NCI-H460 (cell line): ENCODE measurements at places on chromosomes 5 and 9.

- no peak for DNase-seq
Observed at GRCh38 chr5:77960863-77961396, 184.8 kb upstream of the TBCA start.

- no peak for DNase-seq
Observed at GRCh38 chr9:19246891-19247290, 16.4 kb downstream of the DENND4C start.

DNA sequence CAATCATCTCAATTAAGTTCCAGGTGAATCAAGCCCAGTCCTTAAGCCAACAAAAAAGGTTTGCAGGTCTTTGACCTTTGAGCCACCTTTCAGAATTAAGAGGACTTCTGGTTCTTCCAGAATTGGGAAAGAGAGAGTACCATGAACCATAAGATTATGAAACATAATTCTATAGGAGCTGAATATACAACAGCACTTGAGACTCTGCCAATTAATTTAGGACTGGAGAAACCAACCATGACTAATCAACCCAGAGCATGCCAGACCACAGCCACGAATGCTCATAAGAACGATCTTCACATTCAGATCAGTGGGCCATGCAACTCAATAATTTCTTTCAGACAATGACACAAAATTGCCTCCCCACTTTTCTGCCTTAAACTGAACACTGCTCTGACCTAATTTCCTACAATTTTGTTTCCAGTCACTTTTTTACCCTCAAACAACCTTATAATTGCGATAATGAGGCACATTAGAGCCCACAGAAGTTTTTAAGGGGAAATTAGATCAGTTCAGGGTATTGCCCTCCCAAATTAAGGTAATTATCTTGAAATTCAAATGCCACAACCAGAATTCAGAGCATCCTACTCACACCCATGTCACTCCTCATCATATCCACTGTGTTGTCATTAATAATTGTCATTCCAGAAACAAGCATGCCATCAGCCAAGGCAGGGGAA, 213.4 kb downstream of the ATPSCKMT start:
- no peak for DNase-seq

GRCh38 chr5:170757182-170757601, 26.3 kb upstream of the GABRP start:
- DNase-seq: no peak

DNA sequence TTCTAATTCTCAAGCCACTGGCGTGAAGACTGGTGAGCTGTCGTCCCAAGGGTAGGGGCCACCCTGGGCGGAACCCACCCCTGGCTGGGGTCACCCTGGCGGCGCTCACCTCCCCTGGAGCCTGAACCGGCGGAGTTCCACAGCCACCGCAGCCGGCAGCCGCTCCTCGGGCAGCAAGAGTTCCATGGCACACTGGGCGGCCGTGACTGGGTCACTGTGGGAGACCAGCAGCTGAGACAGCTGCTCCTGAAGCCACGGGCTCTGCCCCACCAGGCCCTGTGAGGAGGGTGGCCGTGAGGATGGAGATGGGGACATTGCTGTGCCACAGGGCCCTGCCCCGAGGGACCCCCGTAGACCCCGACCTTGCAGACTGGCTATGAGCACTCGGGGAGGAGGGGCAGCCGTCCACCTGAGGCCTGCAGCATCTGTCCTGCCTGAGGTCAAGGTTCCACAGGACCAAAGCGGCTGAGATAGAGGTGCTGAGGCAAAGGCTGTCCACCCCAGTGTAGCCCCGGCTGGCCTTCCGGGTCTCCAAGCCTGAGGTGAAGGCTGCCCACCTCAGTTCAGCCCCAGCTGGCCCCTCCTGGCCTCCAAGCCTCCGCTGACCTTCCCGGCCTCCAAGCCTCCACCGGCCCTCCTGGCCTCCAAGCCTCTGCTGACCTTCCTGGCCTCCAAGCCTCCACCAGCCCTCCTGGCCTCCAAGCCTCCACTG, 50.6 kb upstream of the NRARP start:
- no peak for DNase-seq

DNA sequence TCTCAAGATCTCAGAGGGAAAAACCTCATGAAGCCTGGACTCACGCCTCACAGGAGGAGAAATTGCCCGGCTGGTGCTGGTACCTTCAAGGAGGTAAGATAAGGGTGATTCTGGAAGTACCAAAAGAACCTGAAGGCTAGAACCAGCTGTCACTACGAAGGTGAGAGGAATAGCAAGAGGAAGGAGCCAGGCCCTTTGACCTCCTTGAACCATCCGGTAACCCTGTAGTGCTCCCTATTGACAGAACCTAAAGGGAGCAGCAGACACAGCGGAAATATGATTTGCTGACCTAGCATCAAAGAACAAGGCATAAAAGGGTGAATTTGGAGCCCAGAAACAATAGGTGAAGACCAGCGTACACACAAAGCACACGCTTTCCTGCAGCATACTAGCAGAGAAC, 92.2 kb downstream of the DOCK8 start:
- no peak for DNase-seq

- DNase-seq: no peak
Observed at GRCh38 chr5:160445132-160445531, 23.5 kb downstream of the PTTG1 start.

- no peak for DNase-seq
Observed at GRCh38 chr5:150541397-150541675, 33.4 kb downstream of the NDST1 start.

DNA sequence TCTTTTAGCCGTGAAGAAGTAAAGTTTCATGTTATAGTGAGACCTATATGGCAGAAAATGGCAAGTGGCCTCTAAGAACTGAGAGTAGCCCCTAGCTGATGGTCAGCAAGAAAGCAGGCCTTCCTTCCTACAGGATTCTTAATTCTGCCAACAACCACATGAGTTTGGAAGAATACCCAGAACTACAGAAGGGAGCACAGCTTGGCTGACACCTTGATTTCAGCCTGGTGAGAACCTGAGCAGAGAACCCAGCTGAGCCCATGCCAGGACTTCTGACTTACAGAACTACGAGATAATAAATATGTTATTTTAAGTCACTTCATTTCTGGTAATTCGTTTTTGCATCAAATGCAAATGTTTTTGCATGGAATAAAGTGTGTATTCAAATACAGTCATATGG, 5.9 kb upstream of the FBXL17 start:
- DNase-seq: no peak

DNA sequence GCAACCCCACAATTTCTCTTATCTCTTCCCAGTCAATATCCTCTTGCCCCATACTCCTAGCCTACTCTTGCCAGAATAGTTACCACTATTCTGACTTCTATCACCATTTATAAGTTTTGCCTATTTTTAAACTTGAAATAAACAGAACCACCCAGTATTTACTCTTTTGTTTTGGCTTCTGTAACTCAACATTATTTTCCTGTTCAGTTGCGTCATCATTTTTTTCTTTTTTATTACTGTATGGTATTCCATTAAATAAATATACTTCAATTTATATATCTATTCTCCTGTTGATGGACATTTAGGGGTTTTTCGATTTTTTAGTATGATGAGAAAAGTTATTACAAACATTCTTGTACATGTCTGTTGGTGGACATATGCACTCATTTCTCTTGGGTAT, 62.6 kb upstream of the ERBIN start:
- no peak for DNase-seq

DNA sequence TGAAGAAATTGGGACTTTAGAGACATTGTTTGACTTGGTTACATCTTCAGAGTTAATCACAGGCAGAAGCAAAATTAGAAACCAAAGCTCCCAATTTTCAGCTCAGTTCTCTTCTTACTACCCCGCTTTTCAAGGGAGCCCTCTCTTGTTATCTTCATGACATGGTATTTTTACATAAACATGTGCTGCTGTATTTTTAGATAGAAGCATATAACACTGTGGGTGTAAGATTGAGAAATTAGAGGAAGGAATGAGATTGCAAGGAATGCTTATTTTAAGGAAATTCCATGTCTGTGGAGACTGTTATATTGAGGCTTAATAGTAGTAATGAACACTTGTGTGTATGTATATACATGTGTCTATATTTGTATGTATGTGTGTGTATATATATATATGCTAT, 401.6 kb downstream of the TMEM232 start:
- no peak for DNase-seq

DNA sequence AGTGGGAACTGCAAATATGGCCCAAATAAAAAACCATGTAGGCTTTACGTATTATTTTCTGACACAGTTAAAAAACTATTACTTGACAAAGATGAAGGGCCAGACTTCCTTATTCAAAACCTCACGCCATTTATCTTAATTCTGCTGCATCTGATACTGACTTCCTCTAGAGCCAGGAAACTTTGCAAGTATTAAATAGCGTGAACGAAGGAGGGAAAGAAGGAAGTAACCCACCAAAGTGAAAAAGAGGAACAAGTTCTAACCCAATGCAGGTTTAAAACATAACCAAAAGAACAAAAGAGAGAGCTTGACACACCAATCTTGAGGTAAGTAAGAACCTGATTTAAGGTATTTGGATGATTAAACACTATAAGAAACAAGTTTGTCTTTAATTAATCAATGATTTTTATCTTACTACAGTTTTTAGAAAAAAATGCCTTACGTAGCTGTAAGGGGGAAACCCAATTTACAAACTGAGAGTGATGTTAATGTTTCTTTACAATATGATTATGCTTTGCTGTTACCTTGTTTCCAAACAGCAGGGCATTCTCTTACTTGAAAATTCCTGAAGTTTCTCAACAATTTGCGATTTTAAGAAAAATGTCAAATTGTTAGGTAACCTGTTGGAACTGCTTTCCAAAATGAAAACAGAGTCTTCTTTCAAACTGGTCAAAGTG, at the start of gene GAPT:
Gene GAPT (plus strand): TSS at position 220 of the 677 bp plus-strand sequence. CDS start 3,102 bp downstream, outside the sequence.
- DNase-seq: no peak

DNA sequence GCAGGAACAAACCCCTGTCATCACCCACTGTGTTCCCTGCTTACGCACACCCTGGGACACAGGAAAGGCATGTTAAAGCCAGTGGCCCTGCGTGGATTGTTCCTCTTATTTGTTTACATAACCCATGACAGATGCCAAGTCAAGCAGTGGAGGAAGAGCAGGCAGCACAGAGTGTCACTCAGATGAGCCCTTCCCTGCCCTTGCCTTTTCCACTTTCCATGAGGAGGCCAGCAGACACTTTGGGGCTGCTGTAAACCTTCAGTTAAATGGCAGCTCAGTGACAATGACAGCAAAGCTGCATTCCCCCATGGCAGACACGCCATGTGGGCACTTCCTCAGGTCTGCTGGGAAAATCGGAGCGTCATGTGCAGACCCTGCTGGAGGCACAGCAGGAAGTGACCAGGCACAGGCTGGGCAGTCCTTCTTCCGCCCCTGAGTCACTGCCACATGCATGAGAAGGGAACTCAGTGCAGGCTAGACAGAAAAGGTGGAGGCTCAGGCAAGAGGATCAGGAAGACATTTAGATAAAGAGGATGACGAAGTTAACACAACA, 216.8 kb upstream of the PIK3R1 start:
- peak; percentile 94 for DNase-seq

DNA sequence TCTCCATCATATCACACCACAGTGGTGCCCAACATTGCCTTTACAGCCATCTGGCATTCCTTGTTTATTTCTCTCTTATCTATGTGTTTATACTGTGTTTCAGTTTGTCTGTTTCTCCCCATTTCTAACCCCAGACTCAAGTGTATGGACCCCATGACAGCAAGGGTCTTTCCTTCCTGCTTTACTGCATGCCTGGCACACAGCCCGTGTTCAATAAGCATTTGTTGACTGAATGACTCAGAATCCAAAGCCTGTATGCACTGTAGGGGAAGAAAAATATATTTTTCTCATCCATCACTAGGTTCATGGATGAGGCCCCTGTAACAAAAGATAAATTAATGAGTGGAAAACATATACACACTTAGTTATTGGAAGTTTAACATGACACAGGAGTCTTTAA, 190.8 kb upstream of the SEMA6A start:
- DNase-seq: no peak

GRCh38 chr5:32523625-32524024, 61.7 kb upstream of the SUB1 start:
- DNase-seq: peak; percentile 23

- DNase-seq: no peak
Observed at GRCh38 chr9:21901546-21901945, 92.6 kb downstream of the CDKN2A start.

DNA sequence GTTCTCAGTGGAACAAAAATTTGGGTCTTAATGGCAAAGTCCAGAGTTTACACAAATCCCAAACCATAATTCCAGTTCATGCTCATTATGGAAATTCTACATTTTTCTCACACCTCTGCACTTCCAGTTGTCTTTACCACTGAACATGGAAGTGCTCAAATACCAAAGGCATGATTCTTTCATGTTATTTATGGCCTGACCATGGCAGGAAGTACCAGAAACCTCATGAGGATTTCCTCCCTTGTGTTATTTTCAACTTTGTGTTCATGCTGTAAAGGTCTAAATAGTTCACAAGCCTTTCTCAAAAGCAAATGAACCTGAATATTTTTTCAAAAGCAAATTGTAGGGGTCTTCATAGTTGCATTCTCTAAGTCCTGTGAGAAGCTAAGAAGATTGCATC, 82.0 kb upstream of the ITGA1 start:
- no peak for DNase-seq

- DNase-seq: no peak
Observed at GRCh38 chr5:142660196-142660595, 25.7 kb downstream of the FGF1 start.

DNA sequence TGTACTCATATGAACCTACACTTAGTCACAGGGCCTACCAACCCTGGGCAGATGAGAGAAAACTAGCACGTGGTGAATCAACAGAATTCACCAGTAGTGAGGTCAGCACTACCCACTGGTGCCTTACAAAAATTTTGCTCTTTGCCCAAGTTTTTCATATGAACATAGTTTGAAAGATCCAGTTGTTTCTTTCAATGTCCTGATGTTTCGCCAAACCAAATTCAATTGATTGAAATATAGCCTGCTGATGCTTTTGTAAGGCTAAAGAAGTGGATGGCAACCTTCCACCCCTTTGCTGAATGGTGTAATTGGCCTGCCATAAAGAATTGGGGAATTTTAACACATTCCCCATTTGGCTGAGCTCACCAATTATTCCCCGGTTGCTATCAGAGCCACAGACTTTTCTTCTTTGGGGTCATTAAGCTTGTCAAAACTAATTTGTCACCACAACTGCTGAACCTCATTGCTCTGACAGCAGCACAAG, 339.2 kb downstream of the GLIS3 start:
- no peak for DNase-seq

DNA sequence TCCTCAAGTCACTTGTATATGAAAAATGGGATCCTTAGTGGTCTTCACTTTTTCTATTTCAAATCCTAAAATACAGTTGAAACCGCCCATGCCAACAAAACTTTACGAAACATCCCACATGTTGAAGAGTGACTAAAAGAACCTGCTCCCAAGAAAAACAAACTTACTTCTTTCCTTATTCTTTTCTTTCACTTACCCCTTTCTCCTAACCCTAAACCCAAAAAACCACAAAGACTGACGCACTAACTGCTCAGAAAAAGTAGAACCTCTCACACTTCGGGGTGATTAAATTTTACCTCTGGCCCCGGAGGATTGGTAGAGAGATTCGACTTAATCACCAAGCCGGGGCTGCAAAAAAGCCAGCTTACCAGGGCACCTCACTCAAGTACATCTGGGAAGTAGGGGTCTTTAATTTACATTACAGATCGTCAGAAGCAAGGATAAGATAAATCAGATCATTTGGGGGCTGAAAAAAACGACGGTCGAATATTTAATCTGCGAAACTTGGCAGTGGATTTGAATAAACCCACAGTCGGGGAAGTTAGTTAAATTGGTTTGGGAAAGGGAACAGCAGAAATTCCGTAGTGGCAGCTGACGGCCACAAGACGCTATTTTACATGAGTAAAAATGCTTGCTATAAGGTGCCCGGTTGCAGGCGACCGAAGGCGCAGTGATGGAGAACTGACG, 1.3 kb downstream of the CDO1 start:
- DNase-seq: no peak
